Mesenchymal stem cell (in vitro differentiated cells and primary cell): ENCODE measurements at places on chromosomes 2 and 18.
A peak's percentile ranks its signal among the peaks of the same experiment; 100 is the strongest.

- DNase-seq: no peak
Measured at GRCh38 chr2:73075477-73076373, 4.2 kb upstream of the SFXN5 start.

DNA sequence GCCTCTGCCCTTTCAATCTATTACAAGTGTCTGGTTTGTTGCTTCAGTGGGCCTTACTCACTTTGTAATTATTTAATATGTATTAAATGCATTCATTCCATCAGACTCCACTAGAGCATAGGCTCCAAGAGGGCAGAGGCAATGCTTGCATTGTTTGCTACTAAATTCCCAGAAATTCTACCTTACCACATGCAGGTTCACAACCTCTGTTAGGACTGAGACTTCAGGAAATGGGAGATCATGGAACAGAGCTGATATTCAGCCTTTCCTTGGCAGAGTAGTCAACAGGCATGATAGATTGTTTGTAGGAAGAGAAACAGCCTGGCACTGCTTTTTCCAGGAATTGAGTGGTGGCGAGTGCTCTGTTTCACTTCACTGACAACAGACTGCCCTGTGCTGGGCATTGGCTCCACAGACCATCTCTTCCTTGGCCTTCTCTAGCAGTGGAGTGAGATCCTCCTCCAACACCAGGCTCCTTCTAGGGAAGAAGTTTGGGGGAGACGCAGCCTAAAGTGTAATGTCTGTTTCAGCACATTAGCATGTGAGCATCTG is 6.2 kb upstream of the MATN3 start:
- no peak for DNase-seq

DNA sequence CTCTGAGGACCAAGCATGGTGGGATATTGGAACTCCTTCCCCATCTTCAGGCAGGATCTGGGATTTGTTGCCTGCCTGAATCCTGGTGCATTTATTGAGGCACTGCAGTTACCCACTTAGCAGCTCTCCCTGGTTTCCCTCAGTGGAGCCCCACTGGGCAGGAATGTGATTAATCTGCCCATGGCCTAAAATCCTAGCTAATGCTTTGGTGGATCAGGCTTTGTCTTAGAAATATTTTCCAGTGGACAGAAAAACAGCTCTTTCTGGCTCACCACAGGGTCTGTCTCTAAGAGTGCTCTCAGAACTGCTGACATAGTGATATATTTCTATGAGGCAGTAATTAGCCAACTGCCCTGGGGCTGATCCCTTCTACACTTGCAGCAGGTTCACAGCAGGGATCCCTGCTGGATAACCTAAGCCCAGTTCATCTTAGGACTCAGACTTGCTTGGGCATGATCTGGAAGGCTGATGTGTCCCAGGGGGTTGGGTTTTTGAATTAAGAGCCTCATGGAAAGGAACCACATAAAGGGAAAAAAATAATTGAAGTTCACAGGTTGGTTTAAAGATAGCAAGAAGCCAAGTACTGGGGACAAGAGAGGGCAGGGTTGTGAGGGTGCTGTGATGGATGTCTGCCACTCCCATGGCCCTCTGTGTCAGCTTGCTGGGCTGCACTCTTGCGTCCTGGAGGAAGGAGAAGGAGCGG is 44.3 kb upstream of the ZDBF2 start:
- no peak for DNase-seq

DNA sequence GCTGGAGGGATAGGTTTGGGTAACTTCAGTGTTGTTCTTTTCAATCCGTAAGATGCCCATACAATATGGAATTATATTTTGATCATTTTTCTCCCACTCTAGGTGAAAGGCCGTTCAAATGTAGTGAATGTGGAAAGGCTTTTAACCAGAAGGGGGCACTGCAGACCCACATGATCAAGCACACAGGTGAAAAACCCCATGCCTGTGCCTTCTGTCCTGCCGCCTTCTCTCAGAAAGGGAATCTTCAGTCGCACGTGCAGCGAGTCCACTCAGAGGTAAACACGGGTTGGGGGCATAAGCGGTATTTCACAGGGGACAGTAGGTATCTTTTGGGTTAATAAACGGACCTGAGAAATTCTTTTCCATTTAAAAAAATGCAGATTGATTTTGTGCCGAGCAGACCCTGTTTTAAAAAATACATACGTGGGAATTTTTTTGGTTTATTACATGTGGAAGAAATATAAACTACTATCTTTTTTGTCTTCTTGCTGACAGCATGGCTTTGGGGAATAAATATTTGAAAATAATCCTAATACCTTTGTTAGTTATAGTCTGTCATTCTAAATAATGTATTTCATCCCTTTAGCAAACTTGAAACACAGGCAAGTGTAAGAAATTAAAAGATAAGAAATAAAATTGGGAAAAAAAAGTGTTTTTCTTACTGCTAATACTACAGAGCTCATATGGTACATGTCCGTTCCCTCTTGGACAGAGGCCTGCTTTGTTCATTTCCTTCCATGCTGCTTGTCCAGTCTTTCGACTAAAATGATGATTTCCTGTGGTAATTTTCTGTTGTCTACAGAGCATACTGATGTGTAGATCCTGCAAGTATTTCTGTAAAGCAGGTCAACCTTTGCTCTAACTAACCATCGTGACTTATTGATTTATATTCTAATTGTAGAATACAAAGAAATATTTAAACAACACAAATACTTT is 53.3 kb downstream of the ZNF236 start:
- peak; percentile 37 for DNase-seq

- no peak for DNase-seq
Measured at GRCh38 chr2:119311371-119311770, 55.3 kb downstream of the C2orf76 start.

DNA sequence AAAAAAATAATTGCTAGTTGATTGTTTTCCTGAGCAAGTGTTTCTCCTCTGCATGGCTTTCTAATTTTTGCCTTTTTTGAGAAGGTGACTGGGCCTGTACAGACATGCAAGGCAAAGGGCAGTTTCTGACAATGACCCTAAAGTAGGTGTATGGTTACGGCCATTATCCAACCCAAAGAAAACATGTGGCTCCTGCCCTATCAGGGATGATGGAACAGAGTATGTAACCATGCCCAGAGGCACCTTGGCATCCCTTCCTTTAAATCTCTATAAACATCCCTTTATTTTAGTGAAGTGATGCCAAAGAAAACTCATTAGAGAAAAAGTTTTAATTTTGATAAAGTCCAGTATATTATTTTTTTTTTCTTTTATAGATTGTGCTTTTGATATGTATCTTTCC is 217.5 kb downstream of the LPIN1 start:
- DNase-seq: no peak

DNA sequence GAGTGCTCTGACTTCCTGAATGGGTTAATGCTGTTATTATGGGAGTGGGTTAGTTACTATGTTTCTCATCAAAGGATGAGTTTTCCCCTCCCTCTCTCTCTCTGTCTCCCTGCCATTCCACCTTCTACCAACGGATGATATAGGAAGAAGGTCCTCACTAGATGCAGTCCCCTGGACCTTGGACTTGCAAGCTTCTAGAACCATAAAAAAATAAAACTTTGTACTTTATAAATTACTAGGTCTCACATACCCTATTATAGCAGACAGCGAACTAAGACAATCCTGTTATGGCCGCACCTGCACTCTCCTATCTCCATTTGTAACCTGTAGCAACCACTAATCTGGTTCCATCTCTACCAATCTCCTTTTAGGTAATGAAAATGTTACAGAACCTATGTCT is 564.9 kb downstream of the CNTNAP5 start:
- DNase-seq: no peak

GRCh38 chr18:36162981-36163380 is 24.3 kb upstream of the MOCOS start:
- DNase-seq: no peak

DNA sequence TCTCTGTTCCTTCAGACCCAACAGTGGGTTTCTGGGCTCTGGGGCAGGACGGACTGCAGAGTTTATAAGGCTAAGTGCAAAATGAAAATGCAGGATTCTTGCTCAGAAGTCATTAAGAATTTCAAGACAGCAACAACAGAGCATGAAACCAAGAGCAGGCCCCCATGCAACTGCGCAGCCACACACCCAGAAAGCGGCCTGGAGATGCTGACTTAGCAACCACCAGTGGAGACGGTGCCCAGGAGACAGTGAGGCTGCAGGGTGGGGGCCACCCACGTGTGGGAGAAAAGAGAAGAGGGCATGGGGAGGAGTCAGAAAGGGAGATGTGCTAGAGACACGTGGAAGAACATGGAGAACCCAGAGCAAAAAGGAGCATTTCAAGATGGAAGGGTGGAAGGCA is 66.5 kb downstream of the GALNT14 start:
- no peak for DNase-seq

GRCh38 chr2:73971722-73972121 is 13.0 kb upstream of the TET3 start:
- no peak for DNase-seq

GRCh38 chr2:163665817-163666216 is 70.0 kb downstream of the FIGN start:
- peak; percentile 71 for DNase-seq

GRCh38 chr2:119230219-119231185 is 6.9 kb downstream of the STEAP3 start:
- DNase-seq: peak; percentile 71

DNA sequence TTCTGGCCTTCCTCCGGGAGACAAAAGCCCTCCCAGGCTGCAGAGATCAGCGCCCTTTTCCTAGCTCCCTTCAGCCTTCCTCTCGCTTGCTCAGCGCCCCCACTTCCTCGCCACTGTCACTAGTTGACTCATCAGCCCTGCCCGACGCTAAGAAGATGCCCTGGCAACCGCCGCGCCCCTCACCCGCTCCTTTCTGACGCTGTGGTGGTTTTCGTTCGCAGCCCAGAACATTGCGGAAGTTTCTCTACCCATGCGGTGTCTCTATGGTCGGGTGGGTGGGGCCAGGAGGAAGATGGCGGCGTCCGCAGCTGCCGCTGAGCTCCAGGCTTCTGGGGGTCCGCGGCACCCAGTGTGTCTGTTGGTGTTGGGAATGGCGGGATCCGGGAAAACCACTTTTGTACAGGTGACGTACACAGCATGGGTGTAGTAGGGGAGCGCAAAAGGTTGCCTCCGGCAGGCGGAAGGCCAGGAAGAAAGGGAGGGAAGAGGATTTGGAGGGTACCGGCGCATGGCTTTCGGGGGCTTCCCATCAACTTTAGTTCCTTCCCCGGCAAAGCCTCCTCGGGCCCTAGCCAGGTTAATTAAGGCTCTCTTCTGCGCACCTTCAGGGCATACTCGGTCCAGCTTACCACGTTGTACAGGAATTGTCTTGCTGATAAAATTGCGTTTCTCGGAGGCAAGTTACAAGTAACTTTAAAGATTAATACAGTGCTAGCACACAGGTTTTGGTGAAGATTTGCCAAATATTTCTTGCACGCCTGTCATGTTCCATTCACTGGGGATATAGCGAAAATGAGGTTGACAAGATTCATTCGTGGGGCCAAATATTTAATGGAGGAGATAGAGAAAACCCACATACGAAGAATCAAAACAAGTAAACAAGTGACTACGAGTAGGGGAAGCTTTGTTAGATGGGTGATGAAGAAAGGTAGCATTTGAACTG is at the start of the genes CCDC121 and GPN1:
TSS of gene CCDC121 (minus strand) at position 246 of the 943 bp plus-strand sequence. CDS start 1,213 bp downstream, outside the sequence.
TSS of gene GPN1 (plus strand) at position 284 of the 943 bp plus-strand sequence. CDS start at position 293, 9 bp downstream.
- DNase-seq: peak; percentile 97

GRCh38 chr18:35158728-35159450 is 81.9 kb upstream of the ZNF397 start:
- no peak for DNase-seq

- DNase-seq: no peak
Measured at GRCh38 chr2:49265471-49265870, 111.2 kb upstream of the FSHR start.

DNA sequence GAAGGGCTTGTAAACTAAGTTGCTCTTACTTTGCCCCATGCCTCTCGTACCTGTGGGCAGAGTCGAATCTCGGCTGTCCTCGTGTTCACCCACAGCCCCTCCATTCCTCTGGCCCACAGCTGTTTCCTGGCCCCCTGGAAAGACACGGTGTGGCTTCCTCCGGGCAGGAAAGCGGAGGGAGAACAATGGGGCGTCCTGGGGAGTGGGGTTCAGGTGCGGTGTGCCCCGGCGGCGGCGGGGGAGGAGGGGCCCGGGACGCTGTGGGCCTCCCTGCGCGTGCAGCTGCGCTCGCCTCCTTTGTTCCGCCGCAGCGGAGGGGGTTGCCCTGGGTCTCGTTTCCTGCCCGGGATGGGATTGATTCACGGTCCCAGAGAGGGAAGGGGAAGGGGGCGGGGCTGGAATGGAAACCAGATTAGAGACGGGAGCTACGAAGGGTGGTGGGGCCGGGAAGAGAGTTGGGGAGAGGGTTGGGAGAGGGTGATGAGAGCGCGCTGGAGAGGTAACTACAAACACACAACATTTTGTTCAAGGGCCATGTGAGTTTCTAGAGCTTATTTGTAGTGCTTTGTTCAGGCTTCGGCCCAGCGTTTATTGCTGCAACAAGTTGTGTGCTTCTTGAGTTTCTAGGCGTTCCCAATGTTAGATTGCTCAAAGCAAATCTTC is 796 bp downstream of the MYO1B start:
- peak; percentile 85 for DNase-seq

- no peak for DNase-seq
Measured at GRCh38 chr2:73339201-73339600, 45.9 kb upstream of the EGR4 start.

- DNase-seq: peak; percentile 28
Measured at GRCh38 chr2:29455200-29455860, 340.1 kb downstream of the CLIP4 start.

- no peak for DNase-seq
Measured at GRCh38 chr2:173264603-173265366, 89.9 kb upstream of the CDCA7 start.

DNA sequence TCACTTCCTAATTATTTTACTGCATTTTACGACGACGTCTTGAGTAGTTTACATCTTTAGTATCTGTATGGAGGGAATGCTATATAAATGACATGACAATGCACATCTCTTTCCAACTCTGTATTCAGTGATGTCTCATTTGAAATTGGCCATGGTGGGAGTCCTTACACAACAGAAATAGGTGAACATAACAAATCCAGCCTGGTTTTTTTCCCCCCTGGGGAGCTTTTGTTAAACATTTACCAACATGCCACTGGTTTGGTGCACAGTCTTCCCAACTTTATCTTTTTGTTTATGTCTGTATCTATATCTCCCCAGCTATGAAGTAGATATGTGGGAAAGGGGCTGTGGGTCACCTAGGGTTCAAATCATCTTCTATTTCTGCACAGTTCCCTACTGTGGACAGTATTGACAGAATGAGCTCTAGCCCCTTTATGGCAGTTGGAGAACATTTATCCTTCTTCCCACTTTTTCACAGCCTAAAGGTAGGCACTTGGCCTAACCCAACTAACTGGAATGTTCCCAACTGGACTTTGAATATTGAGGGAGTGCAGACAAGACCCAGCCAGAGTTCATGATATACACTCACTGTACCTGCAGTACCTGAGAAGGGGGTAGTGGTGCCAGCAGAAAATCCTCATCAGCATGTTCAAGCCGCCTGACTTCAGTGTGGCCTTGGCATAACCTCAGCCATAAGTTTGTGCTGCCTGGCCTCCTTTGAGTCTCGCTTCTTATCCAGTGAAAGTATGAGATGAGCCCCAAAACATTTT is 5.7 kb upstream of the RTKN start:
- no peak for DNase-seq

DNA sequence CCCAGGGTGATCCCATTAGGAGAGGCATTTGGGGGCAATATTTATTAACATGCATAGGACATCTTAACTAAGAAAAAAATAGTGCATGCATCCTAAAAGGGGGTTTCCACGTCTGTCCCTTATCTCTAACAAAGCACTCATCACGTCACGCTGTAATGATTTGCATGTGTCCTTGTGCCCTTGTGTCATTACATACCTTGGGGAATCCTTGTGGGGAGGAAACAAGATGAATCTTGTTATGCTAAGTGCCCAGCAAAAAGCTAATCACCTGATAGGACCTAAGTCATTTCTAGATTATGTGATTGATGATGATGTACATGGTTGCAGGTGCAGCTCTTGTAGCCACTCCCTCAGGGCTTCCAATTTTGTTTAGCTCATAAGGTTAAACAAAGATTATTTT is 250.9 kb downstream of the FBXO15 start:
- no peak for DNase-seq
